Caki2 (cell line): ENCODE measurements at places on chromosomes 16 and 17. TPM values are rescaled to one million over a fixed set of nuclear protein-coding genes. Genes with fewer than 3 reads are reported as not detected.

DBNDD1 gene
- total RNA-seq: 0.49 and 2.7 TPM in 2 replicates

TMIGD1 gene
- not detected in 2 replicates for total RNA-seq

KCNAB3 gene
- 0.29 TPM in 1 of 2 replicates, not detected in the other for total RNA-seq

GRCh38 chr17:65533852-65534457 lies 27.5 kb downstream of the AXIN2 start:
- DNase-seq: no peak

ZMYND15 gene
- 0.03 and 0.09 TPM in 2 replicates for total RNA-seq

DNA sequence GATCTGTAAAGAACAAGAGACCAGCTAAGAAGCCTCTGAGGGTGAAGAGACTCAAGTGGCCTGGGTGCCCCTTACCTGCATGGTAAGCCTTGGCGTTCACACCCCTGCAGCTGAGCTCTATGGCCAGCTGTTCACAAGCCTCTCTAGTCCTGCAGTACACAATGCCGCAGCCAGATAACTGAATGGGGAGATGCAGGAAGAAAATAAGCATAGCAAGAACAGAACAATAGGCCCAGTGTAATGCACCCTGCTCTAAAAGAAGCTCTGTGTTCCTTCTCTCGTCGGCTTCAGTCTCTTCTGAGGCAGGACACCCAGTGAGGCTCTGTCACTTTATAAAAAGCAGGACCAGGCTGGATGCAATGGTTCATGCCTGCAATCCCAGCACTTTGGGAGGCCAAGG lies 5.4 kb downstream of the RECQL5 start:
- DNase-seq: no peak
